Peyer's patch (tissue), 4 donors: ENCODE measurements at places on chromosomes 2 and 18.

DNA sequence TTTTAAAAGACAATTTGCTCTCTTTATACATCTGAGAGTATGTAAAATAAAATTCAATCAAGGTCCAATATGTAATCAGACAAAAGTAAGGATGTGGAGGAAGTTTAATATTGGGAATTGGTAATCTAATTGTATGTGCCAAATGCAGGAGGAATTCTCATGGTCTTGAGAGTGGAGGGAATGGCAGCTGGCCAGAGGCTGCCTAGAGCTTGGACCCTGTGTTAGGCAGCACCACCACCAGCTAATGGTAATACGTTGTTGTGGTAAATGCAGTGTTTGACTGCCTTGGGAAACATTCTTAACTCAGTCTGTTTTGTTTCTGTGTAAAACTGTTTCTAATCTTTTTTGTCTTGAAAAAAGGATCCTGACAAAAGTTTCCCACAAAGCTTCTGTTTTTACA is 30.0 kb downstream of the GALNT1 start:
- no peak for DNase-seq

DNA sequence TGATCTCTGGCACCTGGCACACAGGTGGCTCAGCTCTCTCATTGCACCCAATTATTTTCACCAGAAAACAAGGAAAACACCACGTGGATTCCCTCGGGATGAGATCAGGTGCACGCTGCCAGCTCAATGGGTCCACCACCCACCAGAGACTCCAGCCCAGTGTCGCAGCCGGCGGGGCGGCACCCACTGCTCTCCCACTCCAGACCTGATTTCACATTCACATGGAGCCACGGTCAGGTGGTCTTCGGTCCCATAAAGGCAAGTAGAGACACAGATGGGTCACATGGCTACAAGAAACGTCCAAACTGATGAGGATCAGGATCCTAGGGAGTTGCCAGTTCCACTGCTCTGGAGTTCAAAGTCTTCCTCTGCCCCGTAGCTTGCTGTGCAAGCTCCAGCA is 217.6 kb downstream of the ANKRD30B start:
- DNase-seq = no peak

GRCh38 chr2:241375300-241375699 is 19.2 kb downstream of the FARP2 start:
- no peak for DNase-seq

- DNase-seq = no peak
These were observed 39.4 kb downstream of the COBLL1 start for GRCh38 chr2:164802095-164802707.
